ENCODE measurements at places on chromosomes 5 and 9.

- no peak for DNase-seq
Measured at GRCh38 chr9:129403779-129404620, 216.9 kb downstream of the C9orf50 start.

DNA sequence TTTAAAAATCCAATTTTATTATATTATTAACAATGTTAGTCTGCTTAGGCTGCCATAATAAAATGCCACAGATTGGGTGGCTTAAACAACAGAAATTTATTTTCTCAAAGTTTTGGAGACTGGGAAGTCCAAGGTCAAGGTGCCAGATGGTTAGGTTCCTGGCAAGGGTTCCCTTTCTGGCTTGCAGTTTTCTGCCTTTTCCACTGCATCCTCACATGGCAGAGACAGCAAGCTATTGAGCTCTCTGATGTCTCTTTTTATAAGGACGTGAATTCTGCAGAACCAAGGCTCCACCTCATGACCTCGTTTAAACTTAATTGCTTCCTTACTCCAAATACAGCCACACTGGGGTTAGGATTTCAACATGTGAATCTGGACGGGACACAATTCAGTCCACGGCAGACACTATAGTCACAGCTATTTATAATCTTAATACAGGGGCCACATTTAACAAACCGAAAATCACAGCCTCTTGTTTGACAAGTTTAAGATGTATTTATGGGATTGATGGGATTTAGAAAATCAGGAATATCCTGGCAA, 174.9 kb upstream of the PUM3 start:
- DNase-seq: no peak

DNA sequence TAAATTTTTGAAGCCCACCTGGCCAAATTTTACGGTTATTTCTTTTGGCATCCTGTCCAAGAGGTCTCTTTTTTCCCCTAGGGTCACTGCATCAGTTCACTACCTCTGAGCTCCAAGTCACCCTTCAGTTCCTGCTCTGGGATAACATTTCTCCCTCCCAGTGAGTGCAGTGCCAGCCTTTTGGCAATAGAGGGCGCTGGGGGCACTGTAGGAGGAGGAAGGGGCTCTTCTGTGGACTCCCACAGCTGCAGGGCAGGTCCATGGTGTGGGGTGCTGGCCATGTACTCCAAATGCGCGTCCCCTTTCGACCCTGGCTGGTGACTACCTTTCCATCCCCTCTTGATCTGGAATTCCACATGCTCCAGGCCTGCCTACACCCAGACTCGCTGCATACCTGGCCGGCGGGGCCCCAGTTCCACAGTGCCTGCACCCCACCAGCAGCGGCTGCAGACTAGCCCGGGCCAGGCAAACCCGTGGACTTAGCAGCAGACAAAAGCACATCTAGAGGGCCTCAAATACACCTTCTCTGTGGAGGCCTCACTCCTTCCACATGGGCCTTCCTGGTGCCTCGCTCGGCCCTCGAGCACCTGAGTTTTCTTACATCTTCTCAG, 20.3 kb upstream of the NINJ1 start:
- DNase-seq: peak; percentile 48

DNA sequence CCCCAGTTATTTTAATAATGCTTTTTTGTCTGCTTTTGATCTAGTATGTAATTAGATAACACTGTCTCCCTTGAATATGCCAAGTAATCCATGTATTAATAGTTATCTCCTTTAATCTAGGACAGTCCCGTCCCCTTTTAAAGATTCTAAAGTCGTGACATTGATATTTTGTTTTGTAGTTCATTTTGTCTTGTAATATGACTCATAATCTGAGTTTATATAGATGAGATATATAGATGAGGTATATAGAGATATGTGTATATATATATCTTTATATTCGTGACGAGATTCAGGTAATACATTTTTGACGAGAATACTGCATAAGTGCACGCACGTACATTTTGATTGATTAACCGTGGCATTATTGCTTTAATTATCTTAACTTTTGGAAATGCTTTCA, 1.6 kb downstream of the SREK1 start:
- no peak for DNase-seq

- DNase-seq: no peak
Measured at GRCh38 chr9:84667571-84668195, 1.8 kb upstream of the NTRK2 start.

GRCh38 chr5:74112372-74113195, 486.6 kb downstream of the ARHGEF28 start:
- DNase-seq: no peak

- no peak for DNase-seq
Measured at GRCh38 chr9:5364294-5365024, 24.8 kb upstream of the RLN1 start.

- DNase-seq: no peak
Measured at GRCh38 chr9:137813167-137813566, 64.4 kb upstream of the CACNA1B start.

GRCh38 chr9:36760667-36761420, 188.1 kb downstream of the MELK start:
- DNase-seq: no peak

DNA sequence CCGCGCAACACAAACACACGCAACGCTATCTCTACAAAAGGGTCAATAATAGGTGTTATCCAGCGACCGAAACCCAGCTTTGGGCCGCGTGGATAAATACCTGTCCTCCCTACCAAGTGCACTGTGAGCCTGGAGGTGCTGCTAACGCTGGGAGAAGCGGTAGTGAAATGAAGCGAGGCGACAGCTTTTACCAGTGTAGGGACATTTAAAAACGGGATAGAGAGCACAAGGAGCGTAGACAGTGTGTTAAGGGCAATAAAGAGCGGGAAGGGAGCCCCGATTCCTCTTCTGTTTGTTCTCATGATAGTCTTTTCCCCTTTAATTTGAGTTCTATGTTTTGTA, 421 bp upstream of the DEPDC1B start:
- no peak for DNase-seq

- no peak for DNase-seq
Measured at GRCh38 chr5:52789851-52790250, 2.1 kb downstream of the ITGA1 start.

DNA sequence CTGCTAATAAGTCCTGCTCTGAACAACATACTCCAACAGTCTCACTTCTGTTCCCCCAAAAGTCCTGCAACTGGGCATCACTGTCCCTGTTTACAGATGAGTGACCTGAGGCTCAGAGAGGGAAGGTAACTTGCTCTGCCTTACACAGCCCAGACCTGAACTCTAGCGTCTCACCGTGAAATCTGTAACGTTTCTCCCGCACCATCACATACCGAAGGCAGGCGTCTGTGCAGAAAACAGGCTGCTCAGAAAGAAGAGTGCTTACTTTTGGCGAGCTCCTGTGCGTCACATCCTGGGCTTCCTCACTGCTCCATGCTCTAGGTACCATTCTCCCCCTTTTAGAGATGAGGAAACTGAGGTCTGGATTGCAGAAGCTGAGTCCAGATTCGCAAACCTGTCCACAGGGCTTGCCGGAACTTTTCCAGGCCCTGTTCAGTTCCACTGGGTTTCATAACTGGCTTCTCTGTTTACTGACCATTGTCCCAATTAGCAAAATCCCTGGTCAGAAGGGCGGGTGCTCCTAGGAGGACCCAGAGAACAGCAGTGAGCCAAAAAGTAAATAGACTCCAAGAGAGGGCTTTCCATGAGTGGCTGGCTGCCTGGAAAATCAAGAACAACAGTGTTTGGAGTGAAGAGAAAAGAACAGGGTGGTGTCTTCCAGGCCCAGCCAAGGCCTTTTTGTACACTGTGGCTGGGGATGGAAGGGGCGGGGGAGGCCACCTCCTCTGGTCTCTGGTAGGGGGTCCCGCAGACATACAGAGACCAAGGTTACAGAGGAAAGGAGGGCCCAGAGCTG, 27.1 kb downstream of the GSN start:
- DNase-seq: no peak
